Regular cardiac myocyte (primary cell): ENCODE measurements at places on chromosomes 5 and 9. TPM values are rescaled to one million over a fixed set of nuclear protein-coding genes. Genes with fewer than 3 reads are reported as not detected.

Gene AGXT2
- not detected in 2 replicates for total RNA-seq

Gene SPINK13
- total RNA-seq = not detected in 2 replicates

Gene IL17B
- 0.28 and 0.38 TPM in 2 replicates for total RNA-seq

Gene SLC25A46
- 107 and 116 TPM in 2 replicates for total RNA-seq

Gene ACOT12
- total RNA-seq = under 0.01 TPM in 2 replicates

Gene PCDHB11
- total RNA-seq = 0.19 and 0.85 TPM in 2 replicates

Gene BARHL1
- not detected in 2 replicates for total RNA-seq

Gene SLC45A2
- 0.28 TPM in 1 of 2 replicates, not detected in the other for total RNA-seq

Gene PROP1
- not detected in 2 replicates for total RNA-seq

Gene PCDHB10
- total RNA-seq = 0.19 and 1.7 TPM in 2 replicates

Gene PCDHGA3
- total RNA-seq = 0.38 and 1.7 TPM in 2 replicates

Gene TRIM14
- total RNA-seq = 1.4 and 3.6 TPM in 2 replicates

Gene NEUROG1
- not detected in 2 replicates for total RNA-seq

Gene FABP6
- 0.19 TPM in 1 of 2 replicates, not detected in the other for total RNA-seq

Gene PTGS1
- 47.2 and 71.3 TPM in 2 replicates for total RNA-seq

Gene ROR2
- 0.38 and 3.9 TPM in 2 replicates for total RNA-seq
